ENCODE measurements at places on chromosomes 7 and 10.
A peak's percentile ranks its signal among the peaks of the same experiment; 100 is the strongest.

DNA sequence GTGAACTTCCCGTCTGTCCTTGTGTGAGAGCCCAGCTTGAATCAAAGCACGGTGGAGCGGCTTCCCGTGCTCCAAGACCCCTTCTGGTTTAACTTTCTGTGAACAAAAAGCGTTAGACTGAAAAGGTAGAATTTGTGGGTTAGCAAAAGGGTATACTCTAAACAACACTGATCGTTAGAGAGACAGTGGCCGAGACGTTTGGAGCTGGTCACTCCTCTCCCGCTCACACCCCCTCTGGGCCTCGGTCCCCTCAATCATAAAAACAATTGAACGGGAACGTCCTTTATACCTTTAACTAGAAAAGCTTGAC is 502 bp downstream of the PRKRIP1 start:
- DNase-seq: no peak

GRCh38 chr10:110556969-110557601 is 10.4 kb upstream of the SMC3 start:
- DNase-seq: peak; percentile 77

DNA sequence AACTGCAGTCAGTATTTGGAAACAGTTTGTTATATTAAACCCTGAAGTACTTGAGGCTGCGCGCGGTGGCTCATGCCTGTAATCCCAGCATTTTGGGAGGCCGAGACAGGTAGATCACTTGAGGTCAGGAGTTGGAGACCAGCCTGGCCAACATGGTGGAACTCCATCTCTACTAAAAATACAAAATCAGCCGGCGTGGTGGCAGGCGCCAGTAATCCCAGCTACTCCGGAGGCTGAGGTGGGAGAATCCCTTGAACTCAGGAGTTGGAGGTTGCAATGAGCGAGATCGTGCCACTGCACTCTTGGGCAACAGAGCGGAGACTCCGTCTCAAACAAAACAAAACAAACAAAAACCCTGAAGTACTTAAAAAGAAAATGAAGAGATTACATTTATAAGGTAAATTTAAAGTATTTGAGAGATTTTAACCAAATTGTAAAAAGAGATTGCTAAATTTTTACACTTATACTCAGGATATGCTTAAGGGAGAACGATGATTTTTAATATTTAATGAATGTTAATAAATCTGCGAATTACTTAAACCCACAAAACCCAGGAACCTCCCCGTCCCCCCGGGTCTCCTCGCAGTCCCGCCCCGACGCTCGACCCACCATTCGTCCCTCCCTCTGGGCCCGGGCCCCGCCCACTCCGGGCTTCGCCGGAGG is 425 bp upstream of the MTG1 start:
- no peak for DNase-seq

DNA sequence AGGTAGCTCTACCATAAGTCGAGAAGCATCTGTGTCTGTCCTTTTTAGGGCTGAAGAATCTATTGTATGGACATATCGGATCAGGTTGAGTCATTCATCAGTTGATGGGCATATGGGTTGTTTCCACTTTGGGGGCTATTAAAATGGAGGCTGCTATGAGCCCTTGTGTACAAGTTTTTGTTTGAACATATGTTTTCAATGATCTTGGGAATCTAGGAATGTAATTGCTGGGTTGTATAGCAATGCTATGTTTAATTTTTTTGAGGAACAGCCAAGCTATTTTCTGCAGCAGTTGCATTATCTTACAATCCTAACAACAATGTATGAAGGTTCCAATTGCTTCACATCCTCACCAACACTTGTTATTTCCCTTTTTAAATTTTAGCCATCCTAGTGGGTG is 46.4 kb upstream of the HABP2 start:
- DNase-seq: no peak

DNA sequence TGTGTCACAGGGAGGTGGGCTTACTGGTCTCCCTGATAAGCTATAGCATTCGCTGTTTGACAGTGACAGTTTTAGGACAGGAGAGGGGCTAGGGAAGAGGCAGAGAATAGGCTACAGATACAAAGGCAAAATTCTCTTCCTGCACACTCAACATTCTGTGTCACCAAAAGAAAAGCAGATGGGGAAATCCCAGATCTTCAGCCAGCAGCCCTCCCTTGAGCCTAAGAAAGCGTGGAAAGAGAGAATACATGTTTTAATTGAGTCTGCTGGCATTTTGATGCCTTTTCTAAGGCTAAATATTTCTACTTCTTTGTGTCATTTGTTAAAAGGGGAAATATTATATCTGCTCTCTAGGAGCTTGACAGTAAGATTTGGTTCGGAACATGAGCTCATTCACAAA is 247.0 kb downstream of the TRIL start:
- DNase-seq: no peak

DNA sequence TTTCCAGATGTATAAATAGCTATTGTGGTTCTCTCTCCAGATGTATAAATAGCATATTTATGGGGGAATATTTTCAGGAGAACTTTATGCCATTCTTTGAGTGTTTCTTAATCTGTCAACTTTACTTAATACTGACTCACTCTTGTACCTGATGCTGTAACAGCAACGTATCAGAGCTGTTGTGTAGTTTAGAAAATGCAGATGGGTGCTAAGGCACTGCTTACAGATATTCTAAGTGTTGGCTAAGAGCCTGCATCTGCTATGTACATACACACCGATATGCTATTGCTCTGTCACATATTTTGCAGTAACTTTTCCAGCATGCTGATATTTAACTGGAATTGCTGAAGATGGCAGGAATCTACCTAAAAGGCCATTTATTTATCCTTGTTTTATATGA is 71.9 kb downstream of the WDR37 start:
- no peak for DNase-seq

- no peak for DNase-seq
Observed at GRCh38 chr10:34539533-34540315, 275.4 kb downstream of the PARD3 start.

- no peak for DNase-seq
Observed at GRCh38 chr10:71366690-71367089, 30.0 kb upstream of the CDH23 start.

- DNase-seq: peak; percentile 5
Observed at GRCh38 chr7:143849785-143850479, 52.0 kb downstream of the TCAF1 start.

Measured in common myeloid progenitor, CD34-positive (primary cell).